A673 (cell line): ENCODE measurements at places on chromosomes 12 and 14.

- no peak for DNase-seq
Measured at GRCh38 chr14:96745500-96746051, 51.6 kb upstream of the VRK1 start.

DNA sequence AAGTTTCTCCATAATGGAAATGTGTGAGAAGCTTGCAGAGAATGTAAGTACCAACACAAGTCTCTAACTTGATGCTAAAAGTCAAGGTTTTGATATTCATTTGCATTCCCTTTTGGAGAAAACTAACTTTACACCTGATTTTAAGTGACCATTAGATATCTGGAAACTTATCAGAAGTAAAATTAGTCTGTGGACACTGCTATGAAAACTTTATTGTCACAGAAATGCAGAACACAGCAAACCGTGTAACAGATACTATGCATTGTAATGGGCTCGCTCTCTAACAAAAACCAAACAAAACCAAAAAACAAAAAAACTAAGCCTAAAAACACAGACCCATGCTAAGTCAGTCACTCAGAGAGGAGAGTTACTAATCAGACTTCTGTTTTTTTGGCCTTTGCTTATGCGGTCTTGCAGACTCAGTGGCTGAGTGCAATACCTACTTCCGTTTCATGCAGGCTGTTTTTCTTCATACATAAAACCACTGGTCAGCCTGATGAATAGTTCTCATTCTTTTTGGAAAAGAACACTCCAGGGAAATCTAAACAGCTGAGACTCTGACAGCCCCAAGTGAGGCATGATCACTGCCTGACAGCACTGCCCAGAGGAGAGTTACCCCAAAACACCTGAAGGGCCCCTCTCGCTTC lies 35.7 kb downstream of the NRDE2 start:
- DNase-seq, result no peak

DNA sequence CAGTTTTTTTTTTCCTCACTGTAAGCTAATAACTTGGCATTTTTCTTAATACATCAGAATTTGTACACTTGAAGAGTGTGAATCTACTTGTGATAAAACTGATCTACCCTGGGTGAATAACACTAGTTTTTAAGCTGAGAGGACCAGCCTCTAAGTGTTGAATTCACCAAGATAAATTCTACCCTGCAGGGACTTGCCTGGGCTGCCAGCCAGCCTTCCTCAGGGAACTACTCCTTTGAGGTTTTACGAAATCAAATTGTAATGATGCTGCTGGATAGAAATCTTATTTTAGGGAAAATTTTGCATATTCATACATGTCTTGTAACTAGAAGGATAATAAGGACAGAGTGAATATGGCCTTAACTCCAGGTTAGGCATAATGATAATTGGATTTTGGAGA lies 1.9 kb downstream of the MED21 start:
- no peak for DNase-seq

- peak; percentile 72 for DNase-seq
Measured at GRCh38 chr12:953776-954175, 4.3 kb upstream of the RAD52 start.

GRCh38 chr14:45082420-45082819 lies 1.5 kb upstream of the PRPF39 start:
- DNase-seq, result no peak
